ENCODE measurements at places on chromosomes 7 and 10. TPM values are rescaled to one million over a fixed set of nuclear protein-coding genes. Genes with fewer than 3 reads are reported as not detected.

DNA sequence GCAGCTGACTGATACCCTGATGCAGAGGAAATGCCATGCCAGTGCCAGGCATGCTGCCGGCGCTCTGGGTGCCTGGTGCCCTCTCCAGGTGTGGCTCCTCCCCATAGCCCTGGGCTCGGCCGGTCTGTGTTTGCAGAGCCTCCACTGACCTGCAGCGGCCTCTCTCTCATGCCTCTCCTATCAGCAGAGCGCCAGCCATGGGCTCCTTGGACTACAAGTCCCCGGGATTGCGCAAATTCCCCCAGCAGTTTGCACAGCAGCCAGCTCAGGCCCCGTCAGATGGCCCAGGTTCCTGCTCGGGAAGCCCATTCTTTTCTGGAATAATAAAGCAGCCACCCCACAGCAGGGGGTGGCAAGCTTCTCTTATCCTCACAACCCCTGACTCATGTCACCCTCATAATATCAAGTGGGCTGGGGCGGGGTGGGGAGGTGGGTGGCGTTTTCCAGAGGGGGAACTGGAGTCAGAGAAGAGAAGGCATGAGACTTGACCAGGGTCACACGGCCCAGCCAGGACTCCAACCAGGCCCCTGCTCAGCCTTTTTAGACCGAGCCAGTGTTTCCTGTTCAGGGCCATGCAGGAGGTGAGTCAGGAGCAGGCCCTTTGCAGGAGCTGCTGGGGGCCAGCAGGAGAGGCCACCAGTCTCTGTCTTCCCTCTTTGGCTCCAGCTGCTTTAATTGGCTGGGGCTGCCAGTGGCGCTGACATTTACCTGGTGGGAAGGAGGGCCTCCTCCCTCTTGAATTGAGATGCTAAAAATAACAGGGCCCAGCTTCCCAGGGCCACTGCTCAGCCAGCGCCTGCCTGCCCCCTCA, 58.6 kb downstream of the ZMIZ1 start:
- DNase-seq: peak; percentile 75

The ZNF853 gene
- under 0.01 TPM for total RNA-seq

DNA sequence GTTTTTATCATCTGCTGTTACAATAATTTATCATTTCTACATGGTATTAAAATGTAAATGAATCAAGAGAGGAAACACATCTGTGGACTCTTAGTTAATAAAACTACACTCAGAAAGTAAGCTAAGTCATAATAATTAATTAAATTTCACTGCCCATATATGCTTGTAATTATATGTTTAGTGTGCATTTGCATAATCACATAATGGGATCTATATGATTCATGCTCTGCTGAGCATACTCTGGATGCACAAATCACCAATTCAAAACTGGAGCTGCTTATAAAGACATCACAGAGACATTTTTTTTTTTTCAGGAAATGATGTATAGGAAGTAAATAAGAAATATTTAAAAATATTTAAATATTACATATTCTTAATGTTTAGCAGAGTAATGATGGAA, 151.6 kb upstream of the STEAP4 start:
- no peak for DNase-seq

DNA sequence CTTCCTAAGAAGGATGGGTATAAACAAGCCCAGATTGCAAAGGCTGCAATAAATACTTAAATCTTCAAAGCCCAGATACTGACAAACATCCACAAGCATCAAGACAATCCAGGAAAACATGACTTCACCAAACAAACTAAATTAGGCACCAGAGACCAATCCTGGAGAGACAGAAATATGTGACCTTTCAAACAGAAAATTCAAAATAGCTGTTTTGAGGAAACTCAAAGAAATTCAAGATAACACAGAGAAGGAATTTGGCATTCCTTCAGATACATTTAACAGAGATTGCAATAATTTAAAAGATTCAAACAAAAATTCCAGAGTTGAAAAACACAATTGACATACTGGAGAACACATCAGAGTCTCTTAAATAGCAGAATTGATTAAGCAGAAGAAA, 23.0 kb downstream of the GSDME start:
- DNase-seq: no peak

- no peak for DNase-seq
Observed at GRCh38 chr10:35774109-35774508, 132.0 kb upstream of the FZD8 start.

Measured in RPMI7951 (cell line).